T-helper 1 cell (primary cell): ENCODE measurements at places on chromosomes 16 and 17.

DNA sequence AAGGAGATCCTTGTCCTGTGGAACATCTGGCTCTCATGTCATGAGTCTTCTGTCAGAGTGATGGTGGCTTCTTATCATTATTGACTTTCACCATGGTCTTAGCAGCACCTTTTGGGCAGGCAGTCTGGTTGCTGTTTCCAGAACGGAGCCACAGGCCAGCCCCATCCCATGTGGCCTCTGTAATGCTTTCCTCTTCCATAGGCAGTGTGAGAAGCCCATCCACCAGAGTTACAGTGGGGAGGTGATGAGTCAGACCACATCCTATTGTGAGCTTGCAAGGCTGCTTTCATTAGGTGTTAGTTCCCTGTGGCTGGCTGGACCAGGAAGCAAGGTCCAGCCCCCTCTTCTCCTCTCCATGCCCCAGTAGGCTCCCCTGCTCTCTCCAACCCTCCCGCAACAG, 30.8 kb upstream of the SPACA3 start:
- no peak for DNase-seq

DNA sequence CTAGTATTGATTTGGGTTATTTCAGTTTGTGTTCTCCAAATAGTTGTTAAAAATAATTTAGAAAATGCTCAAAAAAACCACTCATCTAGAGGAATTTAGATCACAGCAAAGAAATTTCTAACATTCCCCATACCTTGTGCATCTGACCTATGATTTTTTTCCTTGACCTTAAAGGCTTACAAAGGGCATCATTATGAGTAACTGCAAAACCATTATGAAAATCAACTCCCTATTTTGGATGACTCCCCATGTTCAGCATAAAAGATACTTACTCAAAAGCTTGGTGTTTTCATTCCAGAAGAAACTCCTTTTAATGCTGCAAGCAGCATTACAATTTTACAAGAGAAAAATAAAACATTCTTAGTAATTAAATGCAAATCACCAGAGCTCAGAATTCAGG, 83.2 kb downstream of the GRIN2A start:
- no peak for DNase-seq

DNA sequence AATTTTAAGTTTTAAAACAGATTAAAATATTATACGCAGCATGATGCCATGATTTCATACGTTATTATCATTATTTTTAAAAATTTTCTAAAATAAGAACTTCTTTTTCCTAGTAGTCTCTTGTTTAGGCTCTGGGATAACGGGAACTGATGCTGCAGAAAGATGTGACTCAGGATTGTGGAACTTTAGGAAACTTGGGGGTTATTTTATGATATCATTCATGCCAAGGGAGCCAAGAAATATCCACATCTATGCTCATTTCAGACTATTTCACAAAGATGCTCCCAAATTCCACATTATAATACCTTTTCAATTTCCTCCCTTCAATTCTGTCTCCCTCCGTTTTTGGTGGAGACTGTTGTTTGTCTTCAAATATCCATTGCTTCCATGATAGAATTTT, 236.4 kb downstream of the HS3ST3A1 start:
- no peak for DNase-seq

- no peak for DNase-seq
Observed at GRCh38 chr16:84354306-84354705, 14.0 kb upstream of the ATP2C2 start.

DNA sequence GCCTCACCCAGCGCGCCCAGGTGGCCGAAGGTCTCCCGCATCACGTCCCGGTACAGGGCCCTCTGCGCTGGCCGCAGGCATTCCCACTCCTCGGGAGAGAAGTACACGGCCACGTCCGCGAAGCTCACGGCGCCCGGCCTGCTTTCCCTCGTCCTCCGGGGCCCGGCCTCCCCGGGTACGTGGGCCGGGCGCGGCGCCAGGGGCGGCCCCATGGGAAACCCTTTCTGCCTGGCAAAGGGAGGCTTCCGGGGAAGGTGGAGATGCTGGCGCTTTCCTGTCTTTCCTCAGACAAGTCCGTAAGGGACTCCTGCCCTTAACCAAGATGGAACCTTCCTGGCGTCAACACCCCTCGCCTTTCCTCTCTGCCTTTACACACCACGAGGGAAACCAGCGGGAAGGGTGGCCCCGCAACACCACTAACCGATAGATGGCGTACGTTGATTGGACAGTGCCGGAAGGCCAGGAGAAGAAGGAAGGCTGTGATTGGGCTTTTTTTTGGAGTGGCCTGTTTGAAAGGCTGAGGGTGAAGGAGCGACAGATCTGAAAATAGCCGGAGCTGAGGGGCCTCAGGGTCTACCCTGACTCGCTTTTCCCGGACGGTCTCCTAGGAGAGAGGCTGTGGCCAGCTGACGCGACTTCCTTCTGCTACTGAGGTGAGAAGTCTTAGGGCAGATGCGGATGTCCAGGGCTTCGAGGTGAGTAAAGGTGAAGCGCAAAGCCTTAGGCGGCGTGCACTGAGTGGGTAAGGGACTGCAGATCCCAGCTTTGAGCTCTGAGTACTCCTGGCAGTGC, at the start of gene ZNF785:
Gene ZNF785, minus strand, starts transcription at position 298 of the 792 bp plus-strand sequence. Its CDS starts 86 bp downstream, at position 212.
- DNase-seq: peak; percentile 90

- DNase-seq: no peak
Observed at GRCh38 chr16:59124056-59124455, 389.9 kb upstream of the GOT2 start.

DNA sequence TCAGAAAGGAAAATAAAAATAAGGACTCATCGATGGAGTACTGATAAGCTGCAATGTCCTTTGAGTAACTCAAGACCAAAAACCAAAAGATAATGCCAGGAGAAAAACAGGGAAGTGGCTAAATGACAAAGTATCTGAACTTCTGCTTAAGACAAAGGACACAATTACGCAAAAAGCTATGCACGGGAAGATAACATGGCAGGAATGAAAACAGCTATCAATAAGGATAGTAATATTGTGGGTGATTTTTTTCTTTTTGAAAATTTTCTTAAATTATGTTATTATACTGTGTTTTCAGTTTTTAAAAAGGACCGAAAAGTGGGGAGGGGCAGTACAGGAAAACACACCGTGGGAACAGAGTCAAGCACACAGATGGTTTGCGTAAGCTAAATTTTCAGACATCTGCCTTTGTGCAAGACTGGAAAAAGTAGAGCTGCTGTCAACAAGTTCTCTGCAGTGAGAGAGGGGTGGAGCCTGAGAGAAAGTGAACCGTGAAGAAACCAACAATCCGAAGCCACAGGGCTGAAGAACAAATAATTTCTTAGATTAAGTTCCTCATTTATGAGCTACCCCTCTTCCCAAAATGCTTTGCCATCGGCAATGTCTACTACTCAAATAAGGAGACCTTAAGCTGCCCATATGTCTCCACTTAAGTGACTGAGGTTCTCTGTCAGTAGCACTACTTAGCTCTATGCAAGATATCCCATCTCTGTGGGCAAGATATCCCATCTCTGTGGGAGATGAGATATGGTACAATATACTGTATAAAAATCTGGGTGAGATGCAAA, 99.9 kb upstream of the CORO6 start:
- no peak for DNase-seq

GRCh38 chr17:62675260-62675659, 47.8 kb downstream of the MRC2 start:
- DNase-seq: no peak

GRCh38 chr17:34285286-34285792, at the start of gene CCL11:
TSS of gene CCL11 (plus strand) at chr17:34285742. CDS start at chr17:34285809, 67 bp downstream.
- no peak for DNase-seq

- DNase-seq: no peak
Observed at GRCh38 chr17:77322514-77323412, 182.0 kb downstream of the SEC14L1 start.

- DNase-seq: no peak
Observed at GRCh38 chr16:10929853-10930754, 12.2 kb downstream of the DEXI start.

DNA sequence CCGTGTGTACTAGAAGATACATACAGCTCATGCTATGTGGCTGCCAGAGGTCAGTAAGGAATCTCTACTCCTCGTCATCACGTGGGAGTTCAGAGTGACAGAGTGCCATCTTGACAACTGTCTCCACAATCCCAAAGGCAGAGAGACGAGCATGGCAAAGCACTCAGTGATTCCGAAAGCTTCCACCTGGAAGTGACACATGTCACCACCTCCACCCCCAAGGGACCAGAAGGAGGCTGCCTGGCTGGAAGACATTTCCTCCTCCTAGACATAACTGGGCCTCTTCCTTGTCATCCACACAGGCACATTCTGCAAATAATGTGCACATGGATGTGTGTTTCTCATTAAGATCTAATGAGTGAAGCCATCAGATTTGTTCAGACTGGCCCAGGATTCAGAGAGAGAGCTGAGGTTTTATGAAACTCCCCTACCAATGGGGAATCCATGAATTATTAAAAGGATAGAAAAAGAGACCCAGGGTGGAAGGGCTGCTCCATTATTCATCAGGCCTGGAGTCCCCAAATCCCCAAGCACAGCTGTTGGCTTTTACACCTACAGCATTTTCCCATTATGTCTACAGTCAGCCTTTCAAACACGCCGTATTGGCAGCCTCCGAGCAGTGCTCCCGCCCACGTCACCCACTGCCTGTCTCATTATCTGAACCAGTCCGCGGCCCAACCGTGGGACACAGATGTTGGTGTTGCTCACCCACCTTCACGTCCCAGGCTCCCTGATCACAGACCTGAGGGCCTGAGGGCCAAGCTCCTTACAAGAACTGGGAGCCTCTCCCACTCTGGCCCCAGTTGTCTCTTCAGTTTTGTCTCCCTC, 3.3 kb upstream of the CACNG5 start:
- DNase-seq: no peak

DNA sequence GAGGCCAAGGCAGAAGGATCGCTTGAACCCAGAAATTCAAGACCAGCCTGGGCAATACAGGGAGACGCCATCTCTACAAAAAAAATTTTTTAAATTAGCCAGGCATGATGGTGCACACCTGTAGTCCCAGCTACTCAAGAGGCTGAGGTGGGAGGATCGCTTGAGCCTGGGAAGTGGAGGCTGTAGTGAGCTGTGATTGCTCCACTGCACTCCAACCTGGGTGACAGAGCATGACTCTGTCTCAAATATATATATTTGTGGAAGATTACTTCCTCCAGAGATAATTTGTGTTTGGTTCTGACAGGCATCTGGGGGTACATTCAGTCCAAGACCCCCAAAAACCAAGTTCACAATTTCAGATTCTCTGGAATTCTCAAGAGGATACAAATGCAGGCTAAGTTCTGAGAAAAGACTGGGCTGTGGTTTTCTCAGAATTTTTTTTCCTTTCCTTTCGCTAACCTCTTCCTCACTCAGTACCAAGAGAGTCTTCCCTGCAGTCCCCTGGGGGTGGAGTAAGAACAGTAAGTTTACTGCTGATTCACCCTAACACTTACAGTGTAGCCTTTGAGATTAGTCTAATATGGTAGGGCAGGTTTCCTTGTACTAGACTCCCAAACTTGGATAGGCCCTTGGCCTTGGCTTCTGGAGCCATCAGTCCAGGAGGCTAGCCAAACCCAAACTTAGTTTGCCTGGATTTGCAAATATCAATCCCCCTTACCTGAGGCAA, 15.1 kb downstream of the GSDMB start:
- DNase-seq: no peak

GRCh38 chr17:64787921-64788271, 125.8 kb upstream of the SMURF2 start:
- DNase-seq: no peak

- peak; percentile 85 for DNase-seq
Observed at GRCh38 chr16:56988948-56989945, at the start of gene NLRC5. TSS of gene NLRC5 (plus strand) at chr16:56989557. CDS start at chr16:57020713, 31,156 bp downstream.

DNA sequence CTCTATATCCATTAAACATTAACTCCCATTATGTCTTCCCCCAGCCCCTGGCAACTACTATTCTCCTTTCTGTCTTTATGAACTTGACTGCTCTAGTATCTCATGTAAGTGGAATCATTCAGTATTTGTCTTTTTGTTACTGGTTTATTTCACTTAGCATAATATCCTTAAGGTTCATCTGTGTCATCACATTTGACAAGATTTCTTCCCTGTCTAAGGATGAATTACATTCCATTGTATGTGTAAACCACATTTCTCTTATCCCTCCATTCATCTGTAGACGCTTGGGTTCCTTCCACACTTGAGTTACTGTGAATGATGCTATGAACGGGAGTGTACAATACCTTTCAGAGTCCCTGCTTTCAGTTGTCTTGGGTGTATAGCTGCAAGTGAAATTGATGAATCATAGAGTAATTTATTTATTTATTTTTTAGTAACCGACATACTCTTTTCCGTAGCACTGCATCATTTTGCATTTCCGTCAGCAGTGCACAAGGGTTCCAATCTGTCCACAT, 399.7 kb upstream of the RBFOX1 start:
- no peak for DNase-seq

DNA sequence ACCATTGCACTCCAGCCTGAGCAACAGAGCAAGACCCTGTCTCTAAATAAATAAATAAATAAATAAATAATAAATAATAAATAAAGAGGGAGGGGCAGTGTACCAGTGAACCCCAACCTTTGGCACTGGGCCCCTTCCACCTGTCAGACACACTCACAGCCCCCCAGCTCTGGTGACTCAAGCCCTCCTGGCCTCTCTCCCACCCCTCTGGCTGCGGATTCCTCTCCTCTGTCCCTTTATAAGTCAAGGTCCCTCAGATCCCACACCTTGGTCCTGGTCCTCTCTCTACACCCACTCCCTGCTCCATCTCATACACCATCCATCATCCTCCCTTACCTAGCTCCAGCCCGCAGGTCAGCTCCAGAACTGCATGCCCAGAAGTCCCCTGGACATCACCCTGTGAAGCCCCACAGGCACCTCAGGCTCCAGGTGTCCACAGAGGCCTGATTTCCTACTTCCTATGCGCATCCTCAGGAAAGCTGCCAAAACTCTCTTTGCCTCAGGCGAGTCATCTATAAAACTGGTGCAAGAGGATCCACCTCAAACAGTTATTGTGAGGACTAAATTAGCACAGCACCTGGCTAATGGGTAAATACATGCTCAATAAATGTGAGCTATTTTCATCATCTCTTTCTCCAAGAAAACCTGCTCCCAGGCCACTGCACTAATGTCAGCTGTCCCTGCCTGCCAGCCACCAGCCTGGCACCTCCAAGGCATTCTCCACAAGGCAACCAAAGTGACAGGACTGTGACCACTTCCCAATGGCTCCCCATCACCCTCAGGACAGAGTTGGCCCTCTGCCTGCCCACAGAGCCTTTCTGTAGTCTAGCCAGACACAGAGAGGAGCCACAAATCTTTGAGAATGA, 46.8 kb downstream of the BEAN1 start:
- no peak for DNase-seq

DNA sequence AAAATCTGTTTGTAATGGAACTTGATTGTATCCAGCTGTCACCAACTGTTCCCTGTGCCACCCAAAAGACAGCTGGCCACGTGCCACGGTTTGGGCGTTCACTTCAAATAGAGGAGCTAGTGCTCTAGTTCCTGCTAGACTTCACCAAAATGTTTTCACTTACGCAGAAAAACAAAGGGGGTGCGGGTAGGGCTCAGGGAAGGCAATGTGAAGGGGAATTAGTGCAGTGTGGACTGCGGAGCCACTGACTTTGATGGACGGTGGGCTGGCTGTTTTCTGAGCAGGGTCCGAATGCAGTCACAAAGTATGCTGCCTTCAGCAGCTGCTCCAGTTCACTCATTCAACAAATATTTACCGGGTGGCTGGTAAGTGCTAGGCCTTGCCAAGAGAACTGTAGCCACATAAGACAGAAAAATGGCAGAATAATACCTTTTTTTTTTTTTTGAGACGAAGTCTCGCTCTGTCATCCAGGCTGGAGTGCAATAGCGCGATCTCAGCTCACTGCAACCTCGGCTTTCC, 7.6 kb upstream of the CYTH1 start:
- no peak for DNase-seq
